ENCODE measurements at places on chromosomes 5 and 9.

DNA sequence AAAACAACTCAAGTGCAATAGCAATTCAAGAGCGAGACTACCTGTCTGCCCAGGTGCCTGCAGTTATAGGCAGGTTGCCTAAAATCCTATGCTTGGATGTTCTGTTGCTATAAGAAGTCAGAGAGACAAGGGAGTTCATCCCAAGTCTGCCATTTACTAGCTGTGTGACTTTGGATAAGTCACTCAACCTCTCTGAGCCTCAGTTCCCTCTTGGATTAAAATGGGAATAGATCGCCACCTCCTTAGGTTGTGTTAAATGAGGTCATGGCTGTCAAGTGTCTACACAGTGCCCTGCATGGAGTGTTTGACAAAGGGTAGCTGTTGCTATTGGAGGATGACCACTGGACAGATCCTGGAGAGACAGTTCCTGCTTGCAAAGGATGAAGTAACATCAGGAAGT, 1.3 kb upstream of the ZBTB34 start:
- no peak for DNase-seq

- DNase-seq, result no peak
Measured at GRCh38 chr5:151125421-151125820, 32.2 kb downstream of the ANXA6 start.

DNA sequence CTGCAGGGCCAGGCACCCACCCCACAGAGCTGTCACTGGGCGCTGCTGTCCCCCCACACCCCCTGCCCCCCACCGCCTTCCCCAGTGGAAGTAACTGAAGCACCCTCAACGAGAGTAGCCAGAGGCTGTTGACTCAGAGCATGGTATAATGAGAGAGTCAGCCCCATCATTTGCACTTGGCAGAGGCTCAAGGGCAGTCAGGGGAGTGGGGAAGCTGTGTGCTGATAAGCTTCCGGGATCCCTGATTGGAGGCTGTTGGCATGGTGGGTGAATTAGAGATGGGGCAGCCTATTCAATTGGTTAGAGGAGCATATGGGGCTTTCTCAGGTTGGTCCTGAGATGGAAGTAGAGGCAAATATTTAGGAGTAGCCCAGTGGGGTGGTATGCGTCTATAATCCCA, 77.1 kb upstream of the GOLM1 start:
- DNase-seq, result no peak

- DNase-seq, result no peak
Measured at GRCh38 chr5:54401515-54401914, 54.0 kb upstream of the HSPB3 start.

DNA sequence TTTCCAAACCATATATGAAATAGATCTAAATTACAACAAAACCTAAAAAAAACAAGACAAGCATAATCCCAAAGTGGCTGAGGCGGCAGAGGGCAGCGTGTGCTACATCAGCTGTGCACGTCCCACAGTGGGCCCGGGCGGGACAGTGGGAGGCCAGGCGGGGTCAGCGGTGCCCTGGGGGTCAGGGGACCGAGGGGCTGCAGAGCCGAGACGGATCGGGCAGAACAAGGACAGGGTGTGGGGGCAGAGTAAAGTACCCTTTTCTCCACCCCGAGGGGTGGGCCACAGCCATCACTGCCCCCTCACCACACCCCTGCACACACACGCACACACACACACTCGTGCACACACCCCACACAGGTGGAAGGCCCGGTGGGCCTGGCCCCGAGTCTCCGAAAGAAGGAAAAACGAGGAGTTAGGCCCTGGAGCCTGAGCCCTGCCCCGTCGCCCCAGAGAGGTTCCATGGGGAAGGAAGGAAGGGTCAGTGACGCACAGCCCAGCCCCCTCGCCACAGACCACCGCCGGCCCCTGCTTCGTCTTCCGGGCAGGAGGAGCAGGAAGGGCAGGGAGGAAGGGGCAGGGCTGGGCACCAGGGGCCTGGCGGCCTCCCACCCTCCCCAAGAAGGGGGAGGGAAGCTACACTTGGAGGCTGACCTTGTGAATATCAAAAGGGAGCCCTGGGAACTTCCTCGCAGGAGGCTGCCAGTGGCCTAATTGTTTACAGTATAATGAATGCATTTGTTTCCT, 49.6 kb upstream of the UBAC1 start:
- no peak for DNase-seq

DNA sequence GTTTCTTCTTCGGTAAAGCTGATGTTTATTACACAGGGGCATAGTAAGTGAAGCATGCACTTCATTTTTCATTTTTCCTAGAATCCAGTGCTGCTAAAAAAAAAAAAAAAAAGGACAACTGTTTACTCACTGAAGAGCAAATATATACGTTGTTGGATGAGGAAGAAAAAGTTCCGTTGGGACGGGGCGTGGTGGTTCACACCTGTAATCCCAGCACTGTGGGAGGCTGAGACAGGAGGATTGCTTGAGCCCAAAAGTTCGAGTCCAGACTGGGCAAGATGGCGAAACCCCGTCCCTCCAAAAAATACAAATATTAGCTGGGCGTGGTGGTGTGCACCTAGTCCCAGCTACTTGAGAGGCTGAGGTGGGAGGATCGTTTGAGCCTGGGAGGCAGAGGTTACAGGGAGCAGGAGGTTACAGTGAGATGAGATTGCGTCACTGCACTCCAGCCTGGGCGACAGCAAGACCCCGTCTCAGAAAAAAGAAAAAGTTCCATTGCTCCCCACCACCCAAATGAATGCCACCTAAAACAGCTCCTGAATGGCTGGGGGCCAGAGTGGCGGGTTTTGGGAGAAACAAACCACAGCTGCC, 60.1 kb upstream of the GNE start:
- no peak for DNase-seq

GRCh38 chr5:37730896-37731455, 108.9 kb downstream of the GDNF start:
- DNase-seq, result no peak

DNA sequence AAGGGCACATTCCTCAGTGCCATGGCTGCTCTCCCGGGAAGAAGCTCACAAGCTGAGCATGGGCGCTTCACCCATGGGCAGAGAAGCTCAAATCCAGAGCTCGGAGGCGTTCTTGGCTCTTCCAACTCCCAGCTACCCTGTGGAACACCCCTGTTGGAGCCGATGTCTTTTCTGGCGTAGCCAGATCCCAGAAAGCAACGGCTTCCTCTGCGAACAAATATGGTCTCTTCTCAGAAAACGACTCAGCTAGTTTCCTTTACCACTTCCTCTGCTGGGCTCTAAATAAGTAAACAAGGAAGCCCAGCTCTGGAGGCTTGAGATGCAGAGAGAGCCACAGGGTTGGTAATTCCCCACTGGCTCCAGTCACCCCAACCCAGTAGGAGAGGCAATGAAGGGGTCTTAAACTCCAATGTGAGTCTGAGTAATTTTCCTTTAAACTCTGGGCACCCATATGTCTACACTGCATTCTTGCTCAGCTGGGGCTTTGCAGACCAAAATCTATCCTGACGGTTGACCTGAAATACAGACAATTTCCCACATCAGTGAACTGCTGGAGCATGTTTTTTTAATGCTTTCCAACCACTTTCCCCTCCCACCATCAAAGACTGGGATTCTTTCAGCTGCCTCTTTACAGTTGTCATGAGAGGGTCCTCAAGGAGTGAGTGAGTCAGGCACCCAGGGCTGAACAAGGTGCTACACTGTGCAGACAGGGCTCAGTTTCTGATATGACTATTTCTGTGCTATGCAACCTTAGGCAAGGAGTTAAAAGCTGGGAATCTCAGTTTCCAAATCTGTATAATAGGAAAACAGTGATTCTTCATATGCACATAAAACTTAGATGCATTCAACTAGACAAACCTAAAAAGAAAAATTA, at the start of gene LCP2:
LCP2 (minus strand) TSS at position 189 of the 874 bp plus-strand sequence; CDS start at position 23, 166 bp downstream.
- peak; percentile 69 for DNase-seq

- DNase-seq, result no peak
Measured at GRCh38 chr9:126664900-126665643, 51.3 kb downstream of the LMX1B start.

DNA sequence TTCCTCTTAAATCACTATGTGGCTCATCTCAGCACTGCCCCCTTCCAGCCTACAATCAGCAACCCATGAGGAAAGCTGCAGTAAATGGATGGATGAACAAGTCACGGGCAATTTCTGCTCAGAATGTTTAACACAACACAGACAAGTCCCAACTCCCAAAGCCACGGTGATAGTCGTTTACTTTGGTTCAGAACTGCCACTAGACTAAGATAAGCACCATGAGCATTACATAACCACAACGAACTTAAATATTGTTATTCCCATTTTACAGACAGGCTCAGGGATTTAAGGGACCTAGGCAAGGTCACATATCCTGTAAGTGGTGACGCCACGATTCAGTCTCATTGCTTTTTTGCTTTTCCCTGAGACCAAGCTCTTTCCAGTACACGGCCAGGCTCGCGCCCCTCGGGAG, 2.0 kb upstream of the SMIM27 start:
- no peak for DNase-seq

DNA sequence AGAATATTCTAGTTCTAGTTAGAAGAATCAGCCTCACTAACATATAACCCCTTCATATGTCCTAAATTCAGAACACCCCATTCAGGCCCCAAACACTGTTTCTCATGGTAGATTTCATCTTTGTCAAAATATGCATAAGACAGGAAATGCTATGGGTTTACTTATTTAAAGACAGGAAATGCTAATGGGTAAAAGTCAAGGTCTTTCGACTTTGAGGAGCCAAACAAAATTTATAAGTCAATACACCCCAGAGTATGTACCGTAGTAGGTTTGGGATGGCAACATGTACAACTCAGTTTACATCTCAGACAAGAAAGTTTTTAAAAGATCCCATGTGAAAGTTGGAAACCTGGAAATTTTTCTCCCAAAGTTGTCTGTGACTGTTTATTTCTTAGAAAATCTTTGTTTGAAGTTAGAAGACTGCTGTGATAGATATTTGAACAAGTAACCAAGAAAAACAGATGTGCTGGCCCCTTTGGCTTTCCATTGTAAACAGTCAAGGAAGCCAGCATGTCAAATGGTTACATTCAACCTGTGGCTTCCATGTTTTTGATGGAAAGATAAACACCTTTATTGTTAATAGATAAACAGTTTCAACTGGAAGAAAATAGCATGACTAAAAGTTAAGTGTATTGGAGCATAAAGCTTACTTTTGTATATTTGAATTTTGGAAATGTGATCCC, 102.2 kb downstream of the INIP start:
- no peak for DNase-seq

DNA sequence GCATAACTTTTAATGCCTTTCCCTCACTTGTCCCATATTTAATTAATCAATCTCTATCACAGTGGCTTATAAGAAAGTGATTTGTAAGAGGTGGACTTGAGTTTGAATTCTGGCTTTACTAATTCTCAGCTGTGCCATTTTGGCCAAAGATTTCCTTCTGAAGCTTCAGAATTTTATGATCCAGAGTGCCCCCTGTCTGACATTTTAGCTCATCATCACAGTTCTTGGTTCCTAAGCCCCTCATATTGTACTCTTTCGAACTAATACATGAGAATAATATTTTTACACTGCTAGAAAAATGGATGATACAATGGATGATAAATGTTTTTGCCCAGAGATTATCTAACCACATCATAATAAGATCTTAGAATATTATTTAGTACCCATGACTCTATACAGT, 1014.1 kb downstream of the PTPRD start:
- no peak for DNase-seq

DNA sequence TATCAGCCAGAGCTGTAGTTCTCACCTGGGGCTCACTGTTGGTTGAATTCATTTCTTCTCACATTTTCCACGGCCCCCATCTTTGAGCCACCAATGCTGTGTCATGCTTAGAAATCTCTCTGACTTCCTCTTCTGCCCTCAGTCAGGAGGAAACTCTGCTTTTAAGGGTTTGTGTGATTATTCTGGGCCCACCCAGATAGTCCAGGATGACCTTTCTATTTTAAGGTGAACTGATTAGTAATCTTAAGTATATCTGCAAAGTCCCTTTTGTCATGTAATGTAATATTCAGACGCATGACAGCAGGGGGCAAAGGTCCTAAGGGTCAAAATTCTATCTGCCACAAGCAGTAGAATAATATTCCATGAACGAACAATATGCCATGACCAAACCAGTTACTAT, 88.4 kb downstream of the AK8 start:
- no peak for DNase-seq

DNA sequence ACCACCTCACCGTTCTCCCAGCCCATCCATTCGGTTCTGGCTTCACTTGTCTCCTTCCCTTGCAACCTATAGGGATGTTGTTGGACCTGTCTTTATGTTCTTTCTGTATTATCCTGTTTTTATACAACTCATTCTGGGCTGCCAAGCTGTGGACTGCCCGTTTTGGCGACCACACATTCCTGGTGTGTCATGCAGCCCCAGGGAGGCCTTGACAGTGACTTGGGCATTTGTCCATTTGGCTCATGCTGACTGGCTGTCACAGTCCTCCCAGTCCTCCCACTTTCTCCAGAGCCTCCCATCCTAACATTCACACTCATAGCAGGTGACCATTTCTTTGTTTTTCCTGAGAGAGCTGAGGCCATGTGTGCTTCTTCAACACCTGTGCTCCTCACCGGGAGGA, 136.4 kb downstream of the SLF1 start:
- DNase-seq, result no peak

GRCh38 chr9:113148781-113149510, 1.9 kb upstream of the SLC31A2 start:
- no peak for DNase-seq

DNA sequence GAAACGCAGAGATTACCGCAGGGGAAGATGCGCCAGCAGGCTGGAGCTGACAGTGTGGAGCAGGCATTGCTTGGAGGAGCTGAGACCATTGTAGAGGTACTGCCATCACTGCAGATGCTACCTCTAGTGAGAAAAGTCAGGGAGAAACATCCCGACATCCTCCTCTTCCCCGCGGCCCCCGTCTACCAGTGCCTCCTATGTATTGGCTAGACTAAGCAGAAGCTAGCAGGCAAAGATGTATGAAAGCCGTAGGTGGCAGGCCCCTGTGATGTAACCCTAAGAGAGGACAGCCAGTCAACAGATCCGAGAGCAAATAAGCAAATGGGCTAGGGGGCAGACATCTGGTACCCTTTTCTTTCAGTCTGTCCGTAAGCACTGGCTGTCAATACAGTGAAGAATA, 115.5 kb upstream of the ACTBL2 start:
- DNase-seq, result no peak

DNA sequence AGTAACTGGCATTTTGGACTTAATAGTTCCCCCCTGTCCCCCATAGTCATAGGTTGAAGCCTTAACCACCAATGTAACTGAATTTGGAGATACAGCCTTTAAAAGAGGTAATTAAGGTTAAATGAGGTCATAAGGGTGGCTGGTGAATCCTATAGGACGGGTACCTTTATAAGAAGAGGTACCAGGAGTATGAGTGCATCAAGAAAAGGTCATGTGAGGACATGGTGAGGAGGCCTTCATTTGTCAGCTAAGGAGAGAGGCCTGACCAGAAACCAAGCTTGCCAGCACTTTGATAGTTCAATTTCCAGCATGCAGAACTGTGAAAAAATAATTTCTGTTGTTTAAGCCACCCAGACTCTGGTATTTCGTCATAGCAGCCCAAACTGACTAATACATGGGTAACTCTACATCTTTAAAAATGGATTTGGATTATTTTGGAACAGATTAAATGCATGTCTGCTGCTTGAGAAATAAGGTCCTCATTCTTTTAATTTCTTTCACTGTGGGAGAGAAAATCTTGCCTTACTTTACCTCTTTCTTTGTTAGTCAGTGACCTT, 9.7 kb downstream of the RASA1 start:
- no peak for DNase-seq

GRCh38 chr5:154895606-154896561, 37.5 kb downstream of the CNOT8 start:
- no peak for DNase-seq
